ENCODE measurements at places on chromosomes 11 and 22. TPM values are rescaled to one million over a fixed set of nuclear protein-coding genes. Genes with fewer than 3 reads are reported as not detected.

Gene PKP3
- total RNA-seq, result 0.42 TPM

Gene OR52E8
- not detected for total RNA-seq

Gene SPTBN2
- 34.1 TPM for total RNA-seq

DNA sequence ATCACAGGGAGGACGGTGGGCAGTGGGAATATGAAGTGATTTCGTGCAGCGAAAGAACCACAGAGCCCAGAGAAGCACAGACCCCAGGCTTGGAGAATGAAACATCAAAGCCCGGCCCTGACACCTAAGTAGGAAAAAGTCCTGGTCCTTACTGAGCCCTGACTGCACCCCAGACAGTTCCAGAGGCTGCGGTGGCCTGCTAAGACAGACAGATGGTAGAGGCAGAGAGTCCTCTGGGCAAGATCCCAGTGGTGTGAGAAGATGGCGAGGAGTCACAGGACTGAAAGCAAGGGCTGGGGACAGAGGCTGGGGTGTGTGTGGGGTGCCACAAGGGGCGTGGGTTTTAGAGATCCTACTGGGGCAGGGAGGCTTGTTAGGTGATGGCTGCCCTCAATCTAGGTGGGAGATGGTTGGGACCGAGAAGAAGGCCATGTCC lies 3.7 kb downstream of the CBX6 start:
- DNase-seq, result no peak

DNA sequence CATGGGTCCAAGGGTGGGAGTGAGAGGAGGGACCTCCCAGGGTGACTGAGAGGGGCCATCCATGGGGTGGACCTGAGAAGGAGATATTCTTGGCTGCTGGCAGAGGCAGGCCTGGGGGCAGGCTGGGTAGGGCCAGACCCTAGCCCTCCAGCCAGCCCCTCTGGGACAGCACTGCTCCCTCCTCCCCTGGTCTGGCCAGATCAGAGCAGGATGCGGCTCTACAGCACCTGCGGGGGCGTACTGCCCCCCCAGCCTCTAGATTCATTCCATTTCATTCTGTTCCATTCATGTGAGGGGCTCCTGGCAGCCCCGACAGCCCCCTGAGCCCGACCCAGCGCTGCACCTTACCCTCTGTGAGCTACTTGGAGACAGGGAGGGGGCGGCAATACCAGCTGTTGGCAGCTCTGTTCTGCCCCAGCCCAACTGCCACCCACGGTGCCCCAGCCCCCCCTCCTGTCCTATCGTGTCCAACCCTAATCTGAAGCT lies 34.3 kb upstream of the MYRF start:
- DNase-seq, result no peak

- no peak for DNase-seq
Observed at GRCh38 chr11:64186492-64187165, 658 bp downstream of the STIP1 start.

Measured in neural crest cell (in vitro differentiated cells).